ENCODE measurements at places on chromosomes 7 and 10.

DNA sequence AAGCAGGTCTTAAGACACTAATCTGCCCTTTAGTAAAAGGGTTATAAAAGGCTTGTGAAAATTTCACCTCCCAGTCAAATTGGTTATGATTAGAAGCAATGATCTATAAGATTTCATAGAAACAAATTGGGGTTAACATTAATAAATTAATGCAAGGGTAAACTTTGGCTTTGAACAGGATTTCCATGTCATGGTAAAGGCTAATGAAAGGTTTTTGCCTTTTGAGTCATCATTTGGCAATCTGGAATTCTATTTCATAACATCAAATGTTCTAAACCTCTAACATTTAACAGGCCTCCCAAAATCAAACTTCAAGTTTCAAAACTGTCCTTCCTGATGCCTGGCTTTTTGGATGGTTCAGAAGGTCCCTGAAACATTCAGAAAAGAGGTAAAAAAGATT, 62.4 kb downstream of the COA1 start:
- DNase-seq, result no peak

DNA sequence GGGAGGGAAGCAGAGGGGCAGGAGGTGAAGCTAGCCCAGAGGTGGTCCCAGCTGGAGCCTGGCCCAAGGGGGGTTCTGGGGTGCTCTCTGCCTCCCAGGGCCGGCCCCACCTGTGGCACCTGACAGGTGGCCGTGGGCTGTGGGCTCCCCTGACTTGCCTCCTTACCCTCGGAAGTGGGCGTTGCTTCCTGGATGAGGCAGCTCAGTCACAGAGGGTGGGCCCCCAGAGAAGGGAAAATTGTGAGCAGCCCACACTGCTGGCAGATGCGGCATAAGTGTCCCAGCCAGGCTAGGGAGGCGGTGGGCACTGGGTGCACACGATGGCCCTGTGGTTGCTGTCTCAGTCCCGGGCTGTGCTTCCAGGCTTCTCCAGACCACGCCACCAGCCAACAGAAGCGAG, 118.9 kb downstream of the LRRC18 start:
- DNase-seq, result no peak

DNA sequence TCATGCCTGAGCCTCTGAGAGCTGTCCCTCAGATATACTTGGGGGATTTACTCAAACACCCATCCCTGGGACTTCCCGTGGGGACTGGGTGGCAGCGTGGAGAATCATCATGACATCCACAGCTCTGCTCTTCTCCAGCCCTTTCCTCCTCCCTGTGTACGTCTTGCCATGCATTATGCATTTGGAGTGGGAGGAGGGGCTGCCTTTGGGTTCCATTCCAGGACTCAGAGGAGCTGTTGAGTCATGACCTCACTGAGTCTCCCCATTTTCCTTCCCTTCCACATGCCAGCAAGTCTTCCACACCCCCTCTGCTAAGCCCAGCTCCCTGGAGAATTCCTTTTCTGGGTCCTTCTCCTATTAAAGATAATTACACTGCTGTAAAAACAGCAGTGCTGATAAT, 480.7 kb downstream of the SORCS3 start:
- DNase-seq, result no peak

GRCh38 chr10:127343821-127344220, 147.4 kb upstream of the INSYN2A start:
- DNase-seq, result no peak

DNA sequence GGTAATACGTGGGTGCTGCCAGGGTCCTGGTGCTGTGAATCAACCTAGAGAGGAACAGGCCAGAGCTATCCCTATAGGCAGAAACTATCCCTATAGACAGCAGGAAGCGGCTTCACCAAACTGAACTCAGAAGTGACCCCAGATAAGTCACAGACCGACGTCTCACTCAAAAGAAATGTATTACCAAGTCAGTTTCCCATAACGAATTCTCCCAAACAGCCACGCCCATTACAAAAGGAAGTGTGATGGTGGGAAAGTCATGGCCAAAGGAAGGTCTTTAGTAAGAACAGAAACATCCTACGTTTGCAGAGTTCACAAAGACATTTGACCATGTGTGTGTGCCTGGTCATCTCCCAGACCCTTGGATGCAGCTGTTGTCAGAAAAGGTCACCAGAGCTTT, 470.8 kb upstream of the ADARB2 start:
- DNase-seq, result no peak

- no peak for DNase-seq
These were observed 929 bp upstream of the HGF start for GRCh38 chr7:81770728-81771223.

DNA sequence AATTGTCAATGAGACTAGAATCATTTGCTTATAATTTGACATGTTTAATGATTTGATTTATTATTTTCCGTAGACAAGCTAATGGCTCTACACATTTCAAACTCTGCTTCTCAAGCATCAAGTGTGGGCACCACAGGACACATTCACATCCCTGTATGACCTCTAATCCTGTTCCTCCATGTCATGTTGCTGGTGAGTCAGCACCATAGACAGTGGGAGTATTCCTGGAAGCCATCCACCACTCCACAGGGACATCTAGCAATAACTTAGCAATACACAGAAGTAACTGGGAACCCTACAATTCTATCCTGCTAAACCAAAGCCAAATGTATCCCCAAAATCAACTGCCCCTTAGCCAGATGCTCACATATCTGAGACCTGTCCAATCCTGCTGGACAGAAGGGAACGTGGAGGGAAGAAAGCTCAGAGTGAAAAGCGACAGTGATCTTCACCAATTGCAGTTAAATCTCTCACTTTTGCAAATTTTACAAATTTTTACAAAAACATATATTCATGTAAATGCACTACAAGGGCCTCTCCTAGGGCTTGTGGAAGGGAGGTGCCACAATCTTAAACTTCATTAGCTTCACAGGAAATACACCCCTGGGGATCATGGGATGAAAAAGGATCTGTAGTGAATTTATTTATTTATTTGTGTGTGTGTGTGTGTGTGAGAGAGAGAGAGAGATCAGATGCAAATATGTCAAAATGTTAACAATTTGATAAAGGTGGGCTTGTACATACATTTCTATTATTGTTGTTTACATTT, 126.5 kb downstream of the GFRA1 start:
- no peak for DNase-seq

DNA sequence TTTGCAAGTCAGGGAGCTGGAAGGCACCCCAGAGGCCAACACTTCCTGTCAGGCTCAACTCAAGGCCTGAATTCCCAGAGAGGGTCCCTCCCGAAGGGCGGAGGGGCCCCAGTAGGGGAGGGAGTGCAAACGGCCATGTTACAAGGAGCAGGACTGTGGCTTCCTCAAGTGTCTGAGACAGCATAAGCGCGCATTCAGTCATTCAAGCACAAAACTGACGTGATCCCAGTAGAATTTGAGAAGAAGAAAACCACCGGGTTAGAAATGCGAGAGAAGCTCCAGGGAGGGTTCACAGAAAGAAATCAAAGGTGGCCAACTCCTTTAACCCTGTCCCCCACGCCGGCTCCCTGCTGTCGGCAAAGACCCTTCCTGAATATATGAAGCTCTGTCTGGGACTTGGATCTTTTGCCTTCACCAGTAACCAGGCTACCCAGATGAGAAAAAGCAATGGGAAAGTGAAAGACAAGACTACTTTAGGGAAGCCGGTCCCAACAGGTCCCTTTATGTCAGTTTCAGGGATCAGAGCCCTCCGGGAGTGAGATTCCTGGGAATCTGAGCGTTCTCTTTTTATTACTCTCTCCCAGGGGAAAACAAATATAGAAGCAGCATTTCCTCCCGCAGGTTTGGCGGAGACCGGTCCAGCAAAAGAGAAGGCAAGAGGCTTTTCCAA, 1.3 kb downstream of the AFAP1L2 start:
- DNase-seq, result no peak

DNA sequence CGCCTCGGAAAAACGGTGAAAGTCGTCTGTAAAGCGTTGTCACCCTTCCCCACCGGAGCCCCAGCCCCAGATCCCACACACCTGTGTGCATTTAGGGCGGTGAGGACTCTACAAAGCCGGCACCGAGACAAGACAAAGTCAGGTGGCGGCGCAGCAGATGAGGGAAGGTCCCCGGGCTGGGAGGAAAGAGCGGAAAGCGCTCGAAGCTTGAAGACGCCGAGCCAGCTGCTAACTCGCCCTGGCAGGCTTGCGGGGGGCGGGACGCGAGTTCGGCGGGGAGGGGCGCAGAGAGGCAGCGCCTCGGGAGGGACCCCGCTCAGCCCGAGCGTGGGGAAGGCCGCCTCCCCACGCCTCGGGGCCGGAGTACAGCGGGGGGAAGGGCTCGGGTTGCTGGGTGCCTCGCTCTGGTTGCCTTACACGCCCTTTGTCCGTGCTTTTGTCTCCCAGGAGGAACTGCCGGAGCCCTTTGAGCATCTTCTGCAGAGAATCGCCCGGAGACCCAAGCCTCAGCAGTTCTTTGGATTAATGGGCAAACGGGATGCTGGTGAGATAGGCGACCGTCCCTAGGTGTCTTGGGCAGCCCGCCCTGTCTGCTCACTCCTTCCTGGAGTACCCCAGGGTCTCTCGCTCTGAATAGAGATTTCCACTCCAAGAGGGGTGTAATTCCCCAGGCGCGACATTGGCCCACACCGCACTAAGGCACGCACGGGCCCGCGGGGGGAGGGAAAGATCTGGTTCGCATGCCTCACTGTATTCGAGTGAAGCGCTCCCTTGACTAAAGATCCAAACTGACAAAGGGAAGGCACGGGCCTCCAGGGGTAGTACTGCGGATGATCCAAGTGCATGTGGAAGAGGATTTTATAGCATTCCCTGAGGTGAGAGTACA, 1.6 kb downstream of the TAC1 start:
- no peak for DNase-seq

DNA sequence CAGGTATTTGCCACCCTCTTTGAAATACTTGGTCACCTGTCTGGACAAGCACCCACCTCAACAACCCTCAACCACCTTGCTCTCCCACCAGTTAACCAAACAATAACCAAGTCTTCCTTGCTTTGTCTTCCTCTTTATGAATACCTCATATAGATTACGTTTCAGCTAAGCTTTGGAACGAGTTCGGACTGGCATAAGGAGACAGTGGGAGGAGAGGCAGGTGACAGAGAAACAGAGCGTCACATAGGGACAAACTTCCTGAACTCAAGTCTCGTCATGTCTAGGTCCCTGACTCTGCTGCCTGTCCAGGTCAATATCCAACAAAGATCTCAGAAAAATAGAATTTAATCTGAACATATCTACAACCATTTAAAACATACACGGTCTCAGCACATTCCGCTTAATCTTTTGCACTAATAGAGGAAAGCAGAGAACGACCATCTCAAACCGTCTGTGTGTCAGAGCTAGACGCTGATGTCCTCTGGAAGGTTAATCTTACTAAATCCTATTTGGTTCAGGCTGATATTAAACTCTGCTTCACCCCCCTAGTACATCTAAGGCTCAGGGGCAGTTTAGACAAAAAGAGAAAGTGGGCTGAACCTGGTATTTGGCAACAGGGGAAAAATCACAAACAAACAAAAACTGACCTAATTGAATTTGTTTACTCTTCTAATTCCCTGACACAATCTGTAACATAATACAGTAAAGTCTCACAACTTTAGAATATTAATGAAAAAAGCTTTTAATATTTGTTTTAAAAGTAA, 26.4 kb upstream of the SVOPL start:
- DNase-seq, result no peak

DNA sequence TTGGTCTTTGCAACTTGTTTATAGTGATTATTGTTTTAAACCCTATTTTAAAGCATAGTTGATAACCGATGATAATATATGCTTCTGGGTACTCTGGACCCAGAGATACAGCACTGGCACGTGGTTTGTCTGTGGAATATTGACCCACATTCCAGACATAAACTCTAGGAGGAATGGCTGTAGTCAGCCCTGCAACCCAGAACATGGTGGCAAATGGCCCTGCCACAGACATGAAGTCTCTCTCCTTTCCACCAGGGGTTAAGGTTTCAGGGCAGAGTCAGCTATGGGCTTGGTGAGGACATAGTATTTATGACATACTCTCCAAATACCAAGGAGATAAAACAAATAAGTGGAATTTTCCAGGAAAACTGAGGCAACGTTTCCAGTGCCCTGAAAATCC, 83.6 kb downstream of the NAMPT start:
- DNase-seq, result no peak

- no peak for DNase-seq
These were observed 109.1 kb downstream of the NT5C2 start for GRCh38 chr10:103083977-103084320.

DNA sequence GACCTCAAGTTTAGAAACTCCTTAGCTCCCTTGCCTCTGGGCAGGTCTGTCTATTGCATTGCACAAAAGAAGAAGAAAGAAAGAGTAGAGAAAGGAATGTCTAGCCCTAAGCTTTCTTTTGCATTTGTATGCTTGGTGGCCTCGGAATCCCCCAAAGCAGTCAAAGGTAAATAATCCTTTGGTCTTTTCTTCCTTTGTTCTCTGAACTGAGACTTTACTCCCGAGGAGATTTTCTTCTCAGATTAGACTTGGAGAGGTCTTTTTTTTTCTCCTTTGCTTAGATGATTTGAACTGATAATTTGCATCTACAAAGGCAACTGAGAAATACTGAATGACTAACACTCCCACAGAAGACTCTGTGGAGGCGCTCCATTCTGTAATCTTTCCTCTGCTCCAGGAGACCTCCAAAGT, 93.2 kb downstream of the AKR1D1 start:
- no peak for DNase-seq

DNA sequence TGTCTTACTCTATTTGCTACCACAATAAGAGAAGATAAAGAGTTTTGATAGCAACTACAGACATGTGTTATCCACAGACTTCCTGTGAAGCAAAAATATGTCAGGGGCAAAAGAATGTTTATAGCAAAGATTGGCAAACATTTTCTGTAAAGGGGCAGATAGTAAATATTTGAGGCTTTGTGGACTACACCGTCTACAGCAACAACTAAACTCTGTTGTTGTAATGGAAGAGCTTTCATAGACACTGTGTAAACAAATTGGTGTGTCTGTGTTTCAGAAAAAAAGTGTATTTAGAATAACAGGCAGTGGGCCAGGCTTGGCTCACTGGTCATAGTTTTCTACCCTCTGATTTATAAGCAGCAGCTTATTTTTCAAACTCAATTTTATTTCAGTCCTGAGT, 521.4 kb downstream of the ANKRD7 start:
- no peak for DNase-seq

DNA sequence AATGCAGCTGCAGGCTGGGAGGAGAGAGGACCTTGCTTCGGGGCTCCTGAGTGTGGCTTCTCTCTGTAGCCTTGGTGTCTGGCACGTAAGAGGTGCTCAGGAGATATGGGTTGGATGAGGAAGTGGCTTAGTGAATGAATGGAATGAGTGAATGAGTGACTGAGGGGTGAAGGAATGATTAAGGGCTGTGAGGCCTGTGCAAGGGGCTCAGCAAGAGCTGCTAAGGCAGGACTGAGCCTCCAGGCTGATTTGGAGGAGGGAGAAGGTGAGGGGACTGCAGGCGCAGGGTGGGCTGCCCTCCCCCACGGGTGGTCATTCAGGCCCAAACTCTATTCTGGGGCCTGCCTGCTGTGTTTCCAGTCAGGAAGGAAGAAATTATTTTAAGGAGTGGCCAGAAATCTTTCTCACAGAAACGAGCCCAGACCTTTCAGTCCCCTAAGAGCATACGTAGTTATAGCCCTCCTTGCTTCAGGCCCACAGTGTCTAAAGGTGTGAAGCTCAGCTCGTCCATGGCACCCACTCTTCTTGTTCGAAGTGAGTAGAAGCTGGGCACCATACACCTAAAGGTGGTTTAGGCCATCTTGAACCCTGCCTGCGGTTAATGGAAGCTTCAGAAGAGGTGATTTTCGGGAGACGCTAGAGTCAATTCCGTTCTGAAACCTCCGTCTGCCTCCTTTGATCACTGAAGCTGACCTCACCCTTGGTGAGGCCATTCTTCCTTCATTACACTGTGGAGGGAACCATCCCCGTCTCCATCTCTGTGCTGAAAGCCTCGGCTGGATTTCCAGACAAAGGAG, 49.5 kb upstream of the SAMD8 start:
- DNase-seq, result no peak
